Cardiac atrium fibroblast (primary cell): ENCODE measurements at places on chromosomes 5 and 9. TPM values are rescaled to one million over a fixed set of nuclear protein-coding genes. Genes with fewer than 3 reads are reported as not detected.

MSX2 gene
- total RNA-seq, result 0.97 and 2.3 TPM in 2 replicates

GPR150 gene
- 0.54 TPM in 1 of 2 replicates, not detected in the other for total RNA-seq

LOX gene
- total RNA-seq, result 226 and 304 TPM in 2 replicates

PHYKPL gene
- total RNA-seq, result 17.8 and 23.5 TPM in 2 replicates

SPAG8 gene
- total RNA-seq, result 0.32 and 0.36 TPM in 2 replicates

CDC20B gene
- not detected in 2 replicates for total RNA-seq

HBEGF gene
- total RNA-seq, result 4.4 and 5.2 TPM in 2 replicates

LTC4S gene
- total RNA-seq, result 9.9 and 13.9 TPM in 2 replicates

PCDHA8 gene
- not detected in 2 replicates for total RNA-seq

AQP7 gene
- total RNA-seq, result not detected in 2 replicates

TLX3 gene
- not detected in 2 replicates for total RNA-seq

EIF4E1B gene
- total RNA-seq, result not detected in 2 replicates
